ENCODE measurements at places on chromosomes 12 and 14.

GRCh38 chr14:84671776-84672175 lies 858.2 kb upstream of the FLRT2 start:
- no peak for DNase-seq

DNA sequence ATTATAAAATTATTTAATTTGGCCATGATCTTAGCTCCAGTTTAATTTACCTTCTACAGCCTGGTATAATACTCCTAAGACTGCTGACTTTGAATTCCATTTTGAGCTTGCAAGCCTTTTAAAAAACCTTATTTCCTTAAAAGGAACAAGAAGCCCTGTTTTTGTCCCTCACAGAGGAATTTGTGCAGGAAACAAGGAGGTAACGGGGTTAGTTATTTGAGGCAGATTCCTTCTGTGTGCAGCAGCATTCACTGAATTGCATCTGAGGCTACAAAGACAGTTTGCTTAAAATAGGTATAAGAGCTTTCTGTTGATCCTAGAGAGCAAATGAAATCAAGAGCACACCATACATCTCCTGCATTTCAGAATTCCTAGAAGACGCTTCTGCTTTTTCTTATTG lies 403.3 kb upstream of the PRICKLE1 start:
- no peak for DNase-seq

DNA sequence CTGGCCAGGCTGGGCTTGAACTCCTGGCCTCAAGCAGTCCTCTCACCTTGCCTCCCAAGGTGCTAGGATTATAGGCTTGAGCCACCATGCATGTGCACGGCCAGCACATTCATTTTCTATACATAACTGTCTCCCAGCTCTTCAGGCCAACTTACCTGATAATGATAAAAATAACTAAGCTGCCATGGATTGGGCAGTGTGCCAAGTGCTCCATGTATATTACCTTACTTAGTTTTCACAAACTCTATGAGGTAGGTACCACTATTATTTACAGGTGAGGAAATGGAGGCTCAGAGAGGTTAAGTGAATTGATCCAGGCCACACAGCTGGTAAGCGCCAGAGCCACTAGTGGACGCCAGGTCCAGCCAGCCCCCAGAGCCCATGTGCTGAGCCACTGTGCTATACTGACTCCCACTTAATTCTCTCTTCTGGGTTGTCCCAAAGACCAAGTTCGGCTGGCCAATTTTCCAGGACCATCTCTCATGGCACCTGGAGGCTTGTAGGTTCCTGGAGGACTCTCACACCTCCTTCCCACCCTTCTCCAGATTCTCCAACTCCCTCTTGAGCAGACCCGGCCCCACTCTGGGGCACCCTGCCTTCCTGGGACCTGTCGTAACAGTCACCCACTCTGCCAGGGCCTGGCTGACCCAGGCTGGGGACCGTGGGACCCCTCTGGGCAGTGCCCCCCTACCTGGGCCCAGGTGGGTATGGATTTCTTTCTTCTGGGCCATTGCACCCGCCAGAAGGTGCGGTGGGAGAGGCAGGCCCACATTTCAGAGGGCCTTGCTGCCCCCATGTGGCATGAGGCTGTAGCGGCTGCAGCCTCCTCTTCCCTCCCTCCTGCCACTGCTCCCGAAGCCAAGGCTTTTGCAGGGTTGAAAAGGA lies 30.2 kb upstream of the CIPC start:
- peak; percentile 62 for DNase-seq

DNA sequence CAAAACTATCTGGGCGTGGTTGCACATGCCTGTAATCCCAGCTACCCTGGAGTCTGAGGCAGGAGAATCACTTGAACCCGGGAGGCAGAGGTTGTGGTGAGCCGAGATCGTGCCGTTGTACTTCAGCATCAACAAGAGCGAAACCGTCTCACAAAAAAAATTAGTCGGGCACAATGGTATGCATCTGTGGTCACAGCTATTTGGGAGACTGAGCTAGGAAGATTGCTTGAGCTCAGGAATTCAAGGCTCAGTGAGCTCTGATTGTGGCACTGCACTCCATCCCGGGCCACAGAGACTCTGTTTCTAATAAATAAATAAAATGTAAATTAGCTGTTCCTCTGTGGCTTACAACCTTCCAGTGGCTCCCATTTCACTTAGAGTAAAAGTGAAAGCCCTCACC lies 28.0 kb downstream of the RCOR1 start:
- no peak for DNase-seq

DNA sequence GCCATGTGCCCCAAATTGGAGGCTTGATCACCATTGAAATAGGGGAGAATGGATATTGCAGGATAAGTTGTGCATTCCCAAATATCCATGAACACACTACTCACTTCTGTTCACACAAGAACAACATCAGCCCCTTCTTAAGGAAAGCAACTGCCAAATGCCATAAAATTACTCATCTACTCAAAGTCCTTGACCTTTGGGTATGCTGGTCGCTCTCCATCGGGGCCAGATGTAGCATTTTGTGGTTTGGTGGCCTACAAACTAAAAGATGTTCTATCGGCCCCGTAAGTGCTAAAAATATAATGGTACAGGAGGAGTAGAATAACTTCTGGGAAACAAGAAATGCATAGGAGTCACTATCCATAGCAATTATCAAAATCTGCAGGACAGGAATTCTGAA lies 362.6 kb downstream of the AEBP2 start:
- DNase-seq, result no peak

DNA sequence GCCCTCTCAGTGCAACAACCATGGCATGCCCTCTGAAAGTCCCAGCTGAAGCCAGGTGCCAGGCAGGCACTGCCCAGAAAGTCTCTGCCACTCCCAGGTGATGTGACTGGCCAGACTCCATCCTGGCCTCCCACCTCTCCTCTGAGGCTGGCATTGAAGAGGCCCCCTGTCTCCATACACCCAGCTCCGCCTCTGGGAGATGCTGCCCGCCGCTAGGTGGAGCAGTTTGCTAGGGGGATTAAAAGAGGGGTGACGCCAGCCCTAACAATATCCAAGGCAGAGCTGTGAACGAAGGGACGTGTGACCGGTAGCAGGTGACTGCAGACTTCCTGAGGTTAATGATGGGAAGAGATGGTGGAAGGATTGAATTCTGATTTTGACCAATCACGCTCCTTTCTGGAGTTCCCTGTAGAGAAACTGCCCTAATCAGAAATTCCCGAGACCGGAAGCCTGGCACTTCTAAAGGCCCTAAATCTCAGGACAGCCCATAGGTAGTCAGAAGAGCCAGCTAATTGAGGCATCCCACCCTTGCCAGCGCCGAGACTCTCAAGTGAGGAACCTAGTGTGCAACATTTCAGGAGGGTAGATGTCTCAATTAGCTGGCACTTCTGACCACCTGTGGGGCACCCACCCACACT lies 8.3 kb upstream of the PLEK2 start:
- peak; percentile 11 for DNase-seq

- DNase-seq, result no peak
Observed at GRCh38 chr14:51738754-51739153, 87.0 kb downstream of the FRMD6 start.

GRCh38 chr12:76782526-76782925 lies 18.6 kb downstream of the ZDHHC17 start:
- DNase-seq, result no peak

- no peak for DNase-seq
Observed at GRCh38 chr14:104872469-104873341, 7.6 kb downstream of the CEP170B start.

GRCh38 chr14:50053935-50054334 lies 62.4 kb downstream of the VCPKMT start:
- DNase-seq, result no peak

DNA sequence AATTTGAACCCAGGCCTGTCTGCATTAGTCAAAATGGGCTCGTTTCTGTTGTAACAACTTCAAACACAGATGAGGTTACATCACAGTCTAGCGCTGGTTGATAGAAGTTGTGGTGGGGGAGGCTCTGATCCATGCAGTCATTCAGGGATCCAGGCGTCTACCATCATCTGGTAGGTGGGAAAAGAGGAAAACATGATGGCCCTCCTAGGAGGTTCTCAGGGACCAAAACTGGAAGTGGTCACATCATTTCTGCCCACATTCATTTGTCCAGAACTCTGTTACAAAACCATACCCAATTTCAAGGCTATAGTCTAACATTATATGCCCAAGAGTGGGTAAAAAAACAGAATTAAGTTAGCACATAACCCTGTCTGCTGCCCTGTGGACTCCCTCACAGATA lies 135.1 kb downstream of the PHETA1 start:
- no peak for DNase-seq

DNA sequence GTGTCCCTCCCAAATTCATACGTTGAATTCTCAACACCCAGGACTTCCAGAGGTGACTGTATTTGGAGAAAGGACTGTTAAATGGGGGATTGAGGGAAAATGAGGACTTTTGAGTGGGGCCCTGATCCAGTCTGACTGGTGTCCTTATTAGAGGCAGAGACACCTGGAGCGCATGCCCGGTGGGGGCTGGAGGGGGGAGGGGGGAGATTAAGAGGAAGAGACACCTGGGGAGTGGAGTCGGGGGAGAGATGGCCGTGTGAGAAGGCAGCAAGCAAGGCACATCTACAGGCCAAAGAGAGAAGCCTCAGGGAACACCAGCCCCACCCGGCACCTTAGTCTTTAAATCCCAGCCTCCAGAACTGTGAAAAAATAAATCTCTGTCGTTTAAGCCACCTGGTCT lies 209.7 kb downstream of the SLC41A2 start:
- DNase-seq, result no peak

- DNase-seq, result no peak
Observed at GRCh38 chr14:59580911-59581310, 4.3 kb upstream of the CCDC175 start.
